ENCODE measurements at places on chromosomes 5 and 9.

DNA sequence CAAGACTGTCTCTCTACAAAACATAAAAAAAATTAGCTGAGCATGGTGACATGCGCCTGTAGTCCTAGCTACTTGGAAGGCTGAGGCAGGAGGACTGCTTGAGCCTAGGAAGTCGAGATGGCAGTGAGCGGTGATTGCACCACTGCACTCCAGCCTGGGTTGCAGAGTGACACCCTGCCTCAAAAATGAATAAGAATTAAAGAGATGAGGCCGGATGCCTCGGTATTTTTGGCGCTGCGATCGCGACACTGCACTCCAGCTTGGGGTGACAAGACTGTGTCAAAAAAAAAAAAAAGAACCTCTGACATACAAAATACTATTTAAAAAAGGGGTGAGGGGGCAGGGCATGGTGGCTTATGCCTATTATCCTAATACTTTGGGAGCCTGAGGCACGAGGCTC is 7.3 kb downstream of the GPBP1 start:
- no peaks in the 10 kb centered on the region for H3K27me3 ChIP-seq
- no peak overlapping the region for H3K27ac ChIP-seq
- H3K4me1 ChIP-seq, result peaks cover 12% of the 10 kb centered on the region
- no peaks in the 10 kb centered on the region for H3K36me3 ChIP-seq

DNA sequence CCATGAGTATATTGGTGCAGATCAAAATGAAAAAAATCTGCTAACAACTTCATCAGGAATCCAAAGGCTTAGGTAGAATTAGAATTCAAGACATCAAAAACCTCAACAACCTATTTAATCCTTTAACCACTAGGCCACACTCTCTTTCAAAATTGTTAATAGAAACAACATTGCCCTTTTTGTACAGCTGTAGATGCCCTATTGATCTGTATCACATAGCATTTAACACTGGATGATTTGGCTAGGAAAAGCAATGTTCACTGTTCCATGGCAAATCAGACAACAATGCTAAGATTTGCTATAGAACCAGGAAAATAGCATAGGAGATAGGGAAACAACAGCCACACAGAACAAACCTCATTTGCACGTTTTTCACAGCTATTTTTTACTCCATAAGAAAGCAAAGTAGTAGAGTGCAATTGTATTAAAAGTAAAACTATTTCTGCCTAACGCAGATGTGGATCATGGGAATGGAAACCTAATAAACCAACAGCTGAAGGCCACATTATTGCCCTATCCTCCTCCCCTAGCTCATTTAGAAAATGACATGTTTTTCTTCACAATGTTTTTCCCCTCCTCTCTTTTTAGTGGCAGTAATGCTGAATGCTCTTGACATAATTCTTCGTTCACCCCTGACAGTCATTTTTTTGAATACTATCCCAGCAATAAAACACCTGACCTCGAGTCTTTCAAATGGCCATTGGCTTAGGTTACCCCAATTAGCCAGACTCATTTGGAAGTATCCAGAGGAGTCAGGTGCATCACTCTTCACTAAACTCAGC is 373.0 kb upstream of the CCNH start:
- DNase-seq, result no peak
- H3K27ac ChIP-seq, result no peak overlapping the region
- peaks cover 20% of the 10 kb centered on the region for H3K27me3 ChIP-seq
- no peaks in the 10 kb centered on the region for H3K4me1 ChIP-seq
- H3K4me3 ChIP-seq, result no peak overlapping the region
- no peaks in the 10 kb centered on the region for H3K36me3 ChIP-seq

DNA sequence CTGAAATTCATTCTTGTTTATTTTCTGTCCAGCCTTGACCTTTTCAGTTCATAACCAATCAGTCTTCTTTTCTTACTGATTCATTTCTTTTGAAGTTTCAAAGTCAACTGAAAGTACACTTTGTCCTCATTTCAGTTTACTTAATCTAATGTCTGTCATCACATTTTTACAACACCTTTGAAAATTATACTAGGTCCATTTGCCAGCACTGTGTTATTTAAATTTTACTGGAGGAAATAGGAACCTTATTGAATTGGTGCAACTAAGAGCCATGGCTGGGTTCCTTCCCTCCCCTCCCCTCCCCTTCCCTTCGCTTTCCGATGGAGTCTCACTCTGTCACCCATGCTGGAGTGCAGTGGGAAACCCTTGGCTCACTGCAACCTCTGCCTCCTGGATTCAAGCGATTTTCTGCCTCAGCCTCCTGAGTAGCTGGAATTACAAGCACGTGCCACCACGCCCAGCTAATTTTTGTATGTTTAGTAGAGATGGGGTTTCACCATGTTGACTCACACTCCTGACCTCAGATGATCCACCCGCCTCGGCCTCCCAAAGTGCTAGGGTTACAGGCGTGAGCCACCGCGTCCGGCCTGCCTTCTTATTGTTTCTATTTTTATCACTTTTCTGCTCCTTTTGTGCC is 6.3 kb downstream of the RMI1 start:
- no peaks in the 10 kb centered on the region for H3K36me3 ChIP-seq
- peak overlapping the region; percentile 22 for H3K27ac ChIP-seq
- DNase-seq, result peak; percentile 20

GRCh38 chr9:96109680-96110351 is 192.2 kb downstream of the HSD17B3 start:
- H3K4me3 ChIP-seq, result no peak overlapping the region
- no peaks in the 10 kb centered on the region for H3K36me3 ChIP-seq
- no peak overlapping the region for H3K27ac ChIP-seq

- peak overlapping the region; percentile 94 for H3K4me3 ChIP-seq
- peaks cover 5% of the 10 kb centered on the region for H3K4me1 ChIP-seq
These were observed 469 bp downstream of the AGTPBP1 start for GRCh38 chr9:85741095-85741874.

- H3K27ac ChIP-seq, result no peak within 1 kb of the TSS
- DNase-seq, result peak; percentile 52
- no peak within 1 kb of the TSS for H3K4me3 ChIP-seq
- no peaks in the 10 kb centered on the region for H3K36me3 ChIP-seq
- peaks cover 22% of the 10 kb centered on the region for H3K4me1 ChIP-seq
These were observed at the start of gene SV2C for GRCh38 chr5:76082772-76083554. Gene SV2C (plus strand): TSS chr5:76083383. CDS start chr5:76131751, 48,368 bp downstream.

DNA sequence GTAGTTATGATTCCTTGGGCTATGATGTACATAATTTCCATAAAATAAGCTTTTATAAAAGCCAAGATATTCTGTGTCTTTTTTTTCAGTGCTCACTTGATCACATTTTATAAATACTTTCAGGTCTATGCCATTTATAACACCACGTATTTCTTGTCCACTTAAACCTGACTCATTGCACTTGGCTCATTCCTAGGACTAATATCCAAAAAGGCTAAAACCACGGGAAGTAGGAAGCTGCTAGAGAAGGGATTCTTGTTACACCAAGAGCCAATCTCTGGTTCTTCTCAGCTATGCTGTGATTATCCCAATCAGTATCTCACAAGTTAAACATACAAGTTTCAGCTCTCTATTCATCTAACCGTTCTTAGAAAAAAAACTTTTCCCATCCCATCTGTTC is 80.4 kb upstream of the CDH6 start:
- no peak overlapping the region for H3K27ac ChIP-seq
- no peaks in the 10 kb centered on the region for H3K4me1 ChIP-seq
- no peak for DNase-seq
- no peak overlapping the region for H3K4me3 ChIP-seq

DNA sequence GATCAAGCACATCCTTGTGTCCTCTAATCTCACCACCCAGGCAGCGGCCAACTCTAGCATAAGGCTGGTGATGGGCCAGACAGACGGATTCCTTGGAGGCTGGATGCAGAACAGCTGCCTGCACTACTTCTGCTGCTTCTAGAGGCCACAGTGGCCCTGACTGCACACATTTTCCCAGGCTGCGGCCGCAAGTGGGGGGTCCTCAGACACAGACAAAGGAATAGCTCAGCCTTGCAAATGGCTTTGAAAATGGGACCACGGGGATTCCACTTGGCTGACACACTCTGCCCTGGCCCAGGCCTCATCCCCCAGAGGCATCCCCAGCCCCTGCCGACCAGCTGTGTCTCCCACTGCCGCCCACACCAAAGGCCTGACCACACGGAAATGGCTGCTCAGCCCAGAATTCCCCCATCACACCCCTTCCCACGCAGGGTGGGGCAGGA is 540.8 kb downstream of the BNC2 start:
- H3K4me1 ChIP-seq, result no peaks in the 10 kb centered on the region
- no peaks in the 10 kb centered on the region for H3K27me3 ChIP-seq
- DNase-seq, result no peak
- H3K27ac ChIP-seq, result no peak overlapping the region
- no peaks in the 10 kb centered on the region for H3K36me3 ChIP-seq
- no peak overlapping the region for H3K4me3 ChIP-seq

DNA sequence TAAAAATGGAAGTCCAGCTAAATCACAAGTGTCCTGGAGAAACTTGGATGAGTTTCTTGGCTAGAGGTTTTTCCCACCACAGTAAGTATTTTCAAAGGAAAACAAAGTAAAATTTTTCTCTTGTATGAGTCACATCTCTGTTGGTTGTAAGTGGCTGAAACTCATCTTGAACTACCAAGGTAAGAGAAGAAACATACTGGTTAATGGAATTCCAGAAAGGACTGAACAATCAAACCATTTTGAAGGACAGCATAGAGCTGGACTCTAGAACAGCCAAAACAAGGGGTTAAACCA is 102.8 kb upstream of the CDKN2B start:
- no peaks in the 10 kb centered on the region for H3K36me3 ChIP-seq
- peaks cover 4% of the 10 kb centered on the region for H3K4me1 ChIP-seq
- H3K4me3 ChIP-seq, result no peak overlapping the region
- H3K27ac ChIP-seq, result no peak overlapping the region

DNA sequence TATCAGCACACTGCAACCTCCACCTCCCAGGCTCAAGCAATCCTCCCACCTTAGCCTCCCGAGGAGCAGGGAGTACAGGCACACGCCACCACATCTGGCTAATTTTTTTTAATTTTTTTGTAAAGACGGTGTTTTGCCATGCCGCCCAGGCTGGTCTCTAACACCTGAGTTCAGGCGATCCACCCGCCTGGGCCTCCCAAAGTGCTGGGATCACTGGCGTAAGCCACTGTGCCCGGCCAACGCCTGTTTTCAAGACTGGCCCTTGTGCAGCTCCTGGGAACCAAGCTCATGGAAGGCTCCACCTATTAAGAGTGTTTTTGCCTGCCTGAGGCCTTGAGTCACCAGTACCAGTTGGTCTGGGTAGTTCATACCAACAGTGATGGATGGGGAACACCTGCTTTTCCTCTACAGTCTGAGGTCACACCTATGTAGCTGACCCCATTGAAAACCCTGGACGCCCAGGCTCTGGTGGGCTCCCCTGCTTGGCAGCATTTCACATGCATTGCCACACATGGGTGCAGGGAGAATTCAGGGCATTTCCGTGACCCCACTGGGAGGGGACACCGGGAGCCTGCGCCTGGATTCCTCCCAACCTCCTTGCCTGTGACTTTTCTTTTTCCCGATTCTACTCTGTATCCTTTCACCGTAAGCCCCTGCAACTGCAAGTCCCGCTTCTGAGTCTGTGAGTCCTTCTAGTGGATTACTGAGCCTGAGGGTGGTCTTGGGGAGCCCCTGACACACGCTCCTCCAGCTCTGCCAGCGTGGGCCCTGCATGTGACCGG is 63.5 kb downstream of the ZNF354C start:
- H3K27me3 ChIP-seq, result no peaks in the 10 kb centered on the region
- no peak overlapping the region for H3K27ac ChIP-seq
- no peak overlapping the region for H3K4me3 ChIP-seq
- no peaks in the 10 kb centered on the region for H3K4me1 ChIP-seq
- no peaks in the 10 kb centered on the region for H3K36me3 ChIP-seq

- no peak for DNase-seq
- H3K36me3 ChIP-seq, result no peaks in the 10 kb centered on the region
- H3K27me3 ChIP-seq, result no peaks in the 10 kb centered on the region
- no peak overlapping the region for H3K27ac ChIP-seq
- H3K4me1 ChIP-seq, result no peaks in the 10 kb centered on the region
- H3K4me3 ChIP-seq, result no peak overlapping the region
These were observed 77.9 kb upstream of the KLF9 start for GRCh38 chr9:70492319-70492777.

GRCh38 chr5:56330806-56331205 is 97.7 kb upstream of the ANKRD55 start:
- no peak for DNase-seq
- H3K4me1 ChIP-seq, result peaks cover 25% of the 10 kb centered on the region
- H3K36me3 ChIP-seq, result no peaks in the 10 kb centered on the region
- no peak overlapping the region for H3K4me3 ChIP-seq

DNA sequence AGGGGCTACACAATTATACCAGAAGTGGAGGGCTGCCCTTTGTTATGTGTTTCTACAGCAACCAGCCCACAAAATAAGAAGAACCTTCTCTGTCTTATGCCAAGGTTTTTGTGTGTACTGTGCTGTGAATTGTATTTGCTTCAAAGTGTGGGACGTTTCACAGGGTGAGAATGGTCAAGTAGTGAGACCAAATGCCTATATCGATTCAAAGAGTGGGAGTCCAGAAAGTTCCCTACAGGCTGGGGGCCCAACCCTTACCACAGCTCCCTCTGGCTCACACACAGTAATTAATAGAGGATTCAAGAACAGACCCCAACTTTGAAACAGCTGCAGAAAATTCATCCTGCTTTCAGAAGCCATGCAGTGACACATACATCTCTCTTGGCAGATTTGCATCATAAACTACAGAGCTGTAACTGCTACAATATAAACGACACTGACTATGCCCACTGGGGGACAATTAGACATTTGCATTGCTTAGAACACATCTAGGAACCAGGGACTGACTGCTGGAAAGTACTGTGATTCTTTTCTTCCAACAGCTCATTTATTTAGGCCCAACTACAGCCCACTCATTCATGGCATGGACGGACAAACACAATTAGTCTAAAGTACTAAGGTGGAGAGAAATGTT is 12.8 kb downstream of the ENC1 start:
- no peaks in the 10 kb centered on the region for H3K36me3 ChIP-seq
- H3K27me3 ChIP-seq, result no peaks in the 10 kb centered on the region
- H3K27ac ChIP-seq, result peak overlapping the region; percentile 38
- peaks cover 47% of the 10 kb centered on the region for H3K4me1 ChIP-seq
- no peak overlapping the region for H3K4me3 ChIP-seq
- no peak for DNase-seq

- H3K27me3 ChIP-seq, result no peaks in the 10 kb centered on the region
- no peak for DNase-seq
- peaks cover 10% of the 10 kb centered on the region for H3K4me1 ChIP-seq
- no peak overlapping the region for H3K4me3 ChIP-seq
These were observed 3.1 kb downstream of the ANXA1 start for GRCh38 chr9:73154722-73155121.

- H3K36me3 ChIP-seq, result no peaks in the 10 kb centered on the region
- H3K27ac ChIP-seq, result no peak overlapping the region
- H3K4me1 ChIP-seq, result no peaks in the 10 kb centered on the region
- DNase-seq, result no peak
- H3K4me3 ChIP-seq, result no peak overlapping the region
- H3K27me3 ChIP-seq, result no peaks in the 10 kb centered on the region
These were observed 148.7 kb downstream of the DEPDC1B start for GRCh38 chr5:60551250-60551649.
